Nephron progenitor cell (in vitro differentiated cells): ENCODE measurements at places on chromosomes 1 and 21.

- H3K27ac ChIP-seq = peak overlapping the region; percentile 6
- peaks cover 6% of the 10 kb centered on the region for H3K27me3 ChIP-seq
- peaks cover 26% of the 10 kb centered on the region for H3K4me1 ChIP-seq
- H3K4me3 ChIP-seq = no peak overlapping the region
- peaks cover 18% of the 10 kb centered on the region for H3K36me3 ChIP-seq
Observed at GRCh38 chr1:198845271-198845670, 206.4 kb downstream of the PTPRC start.

DNA sequence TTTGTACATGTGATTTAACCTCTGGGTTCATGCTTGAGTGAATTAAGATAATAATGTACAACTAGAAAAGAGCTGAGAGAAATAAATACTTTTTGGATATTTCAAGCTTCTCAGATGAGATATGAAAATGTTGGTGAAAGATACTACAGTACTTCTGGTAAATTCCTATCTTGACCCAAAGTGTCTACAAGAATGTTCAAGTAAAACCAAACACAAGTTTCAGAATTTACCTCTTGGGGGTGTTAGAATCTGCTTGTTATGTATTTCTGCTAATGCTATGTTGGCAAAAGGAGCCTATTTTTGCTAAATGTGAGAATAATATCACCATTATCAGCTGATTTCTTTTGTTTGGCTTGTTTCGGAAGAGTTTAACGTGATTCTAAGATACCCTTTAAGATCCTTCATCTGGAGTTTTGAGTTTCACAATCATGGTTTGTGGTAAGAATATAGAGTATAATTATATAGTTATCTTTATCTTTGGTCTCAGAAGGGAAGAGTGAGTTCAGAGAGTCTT lies 388.5 kb downstream of the LMO4 start:
- H3K4me1 ChIP-seq = peaks cover 33% of the 10 kb centered on the region
- DNase-seq = no peak
- H3K27me3 ChIP-seq = no peaks in the 10 kb centered on the region
- H3K36me3 ChIP-seq = no peaks in the 10 kb centered on the region
- H3K4me3 ChIP-seq = no peak overlapping the region

GRCh38 chr1:44677201-44677766 lies 2.8 kb downstream of the ARMH1 start:
- no peak for DNase-seq
- H3K36me3 ChIP-seq = peaks cover 13% of the 10 kb centered on the region
- no peak overlapping the region for H3K27ac ChIP-seq
- peaks cover 8% of the 10 kb centered on the region for H3K27me3 ChIP-seq

DNA sequence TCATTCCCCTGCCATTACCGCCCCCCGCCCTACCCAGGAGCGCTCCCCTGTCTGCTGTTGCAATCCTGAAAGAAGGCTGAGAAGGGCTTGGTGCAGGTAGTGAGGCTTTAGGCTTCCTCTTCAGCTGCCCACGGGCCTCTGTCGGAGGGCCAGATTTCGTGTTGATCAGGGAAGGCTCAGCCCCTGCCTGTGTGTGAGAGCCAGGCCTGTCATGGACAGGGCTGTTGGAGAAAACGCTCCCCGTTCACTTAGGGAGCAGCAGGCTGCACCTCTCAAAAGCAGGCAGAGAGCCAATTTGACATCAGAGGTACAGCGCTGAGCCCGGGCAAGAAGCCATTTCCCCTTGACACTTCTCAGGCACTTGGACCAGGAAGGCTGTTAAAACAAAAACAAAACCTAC lies 19.0 kb downstream of the TEX35 start:
- H3K4me3 ChIP-seq = no peak overlapping the region
- no peaks in the 10 kb centered on the region for H3K36me3 ChIP-seq
- H3K27ac ChIP-seq = no peak overlapping the region
- DNase-seq = no peak
- H3K27me3 ChIP-seq = no peaks in the 10 kb centered on the region

GRCh38 chr1:185229981-185230380 lies 73.0 kb downstream of the SWT1 start:
- no peaks in the 10 kb centered on the region for H3K27me3 ChIP-seq
- H3K4me3 ChIP-seq = no peak overlapping the region
- H3K36me3 ChIP-seq = peaks cover 14% of the 10 kb centered on the region
- peaks cover 7% of the 10 kb centered on the region for H3K4me1 ChIP-seq

DNA sequence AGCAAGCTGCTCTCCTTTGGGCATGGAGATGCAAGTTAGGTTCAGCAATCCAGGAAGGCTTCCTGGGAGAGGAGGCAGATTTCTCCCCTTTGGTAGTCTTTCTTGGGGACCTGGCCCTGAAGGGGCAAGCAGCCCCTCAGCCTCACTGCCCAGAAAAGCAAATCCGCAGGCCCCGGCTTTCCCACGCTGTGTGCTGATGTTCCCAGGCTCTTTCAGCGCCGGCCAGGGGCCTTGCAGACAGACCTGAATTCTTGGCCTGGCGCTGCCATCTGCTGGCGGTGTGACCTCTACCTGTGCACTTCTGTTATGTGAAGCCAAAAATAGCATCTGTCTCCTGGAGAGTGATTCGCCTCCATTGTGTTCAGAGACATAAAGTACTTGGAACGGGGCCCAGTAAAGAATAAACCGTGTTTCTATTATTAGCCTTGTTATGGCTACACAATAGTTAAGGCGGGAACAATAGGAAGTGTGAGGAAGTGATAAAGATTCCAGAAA lies 64.8 kb downstream of the ALPL start:
- no peak overlapping the region for H3K27ac ChIP-seq
- no peak overlapping the region for H3K4me3 ChIP-seq
- H3K27me3 ChIP-seq = peaks cover 5% of the 10 kb centered on the region
- H3K36me3 ChIP-seq = no peaks in the 10 kb centered on the region
- peaks cover 38% of the 10 kb centered on the region for H3K4me1 ChIP-seq
